Astrocyte of the hippocampus (primary cell): ENCODE measurements at places on chromosomes 1 and 21.

GRCh38 chr1:29124366-29125236 lies 898 bp upstream of the TMEM200B start:
- DNase-seq: peak; percentile 96

DNA sequence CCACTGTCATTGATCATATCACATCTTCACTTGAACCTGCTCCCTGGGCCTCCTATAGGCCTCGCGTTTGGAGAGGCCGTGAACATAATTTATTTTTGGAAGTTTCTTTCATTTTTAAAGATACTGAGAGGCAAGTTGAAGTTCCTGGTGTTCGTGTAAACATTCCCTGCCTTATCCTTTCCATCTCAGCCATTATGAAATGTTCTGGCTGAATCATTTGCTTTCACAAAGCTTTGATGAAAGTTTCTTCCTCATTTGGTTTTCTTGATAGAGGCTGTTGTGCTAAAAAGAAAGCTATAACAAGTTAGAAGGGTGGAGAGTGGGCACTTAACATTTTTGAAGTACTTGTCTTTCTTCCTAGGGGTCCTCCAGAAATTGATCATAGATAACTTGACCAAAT lies 15.5 kb downstream of the CAMTA1 start:
- no peak for DNase-seq

DNA sequence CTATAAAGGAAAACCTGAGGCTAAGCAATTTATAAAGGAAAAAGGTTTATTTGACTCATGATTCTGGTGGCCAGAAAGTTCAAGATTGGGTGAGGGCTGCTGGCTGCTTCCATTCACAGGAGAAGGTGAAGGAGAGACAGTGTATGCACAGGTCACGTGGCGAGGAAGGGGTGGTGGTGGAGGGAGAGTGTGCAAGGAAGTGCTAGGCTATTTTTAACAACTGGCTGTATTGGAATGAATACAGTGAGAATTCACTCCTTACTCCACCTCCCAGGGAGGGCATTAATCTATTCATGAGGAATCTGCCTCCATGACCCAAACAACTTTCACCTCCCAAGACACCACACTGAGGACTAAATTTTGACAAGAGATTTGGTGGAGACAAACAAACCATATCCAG lies 51.0 kb downstream of the SYDE2 start:
- DNase-seq: no peak

- DNase-seq: peak; percentile 56
These were observed 16.5 kb upstream of the PKP1 start for GRCh38 chr1:201266774-201267173.

GRCh38 chr1:193588311-193589082 lies 402.1 kb upstream of the B3GALT2 start:
- DNase-seq: peak; percentile 30

- DNase-seq: no peak
These were observed 70.5 kb upstream of the GADD45A start for GRCh38 chr1:67614511-67614934.

DNA sequence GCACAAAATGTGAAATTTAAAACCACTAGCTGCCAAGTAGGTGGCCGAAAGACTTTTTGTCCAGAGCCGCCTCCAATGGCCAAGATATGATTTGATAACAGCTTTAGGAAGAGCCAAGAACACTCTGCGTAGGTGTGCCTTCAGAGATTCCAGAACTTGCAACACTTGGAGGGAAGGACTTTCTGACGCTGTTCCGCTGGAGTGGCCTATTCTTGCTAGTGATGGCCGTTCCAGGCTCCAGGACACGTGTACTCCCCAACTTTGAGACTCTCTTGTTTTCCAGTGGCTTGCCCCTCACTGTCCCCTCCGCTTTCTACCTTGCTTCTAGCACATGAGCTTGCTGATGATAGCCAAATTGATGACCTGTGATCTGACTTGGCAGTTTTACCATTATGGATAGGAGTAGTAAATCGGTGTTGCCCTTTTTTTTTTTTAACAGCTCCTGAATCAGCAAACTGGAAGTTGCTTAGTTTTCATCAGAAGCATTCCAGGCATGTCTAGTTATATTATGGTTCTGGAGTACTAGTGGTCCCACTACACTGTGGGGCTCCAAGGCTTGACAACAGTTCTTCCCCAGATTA lies 1.0 kb downstream of the PRDX6 start:
- DNase-seq: peak; percentile 70

- DNase-seq: peak; percentile 61
These were observed 2.7 kb downstream of the GLIS1 start for GRCh38 chr1:53736290-53736689.

GRCh38 chr1:176789571-176790090 lies 326.7 kb downstream of the PAPPA2 start:
- DNase-seq: peak; percentile 77

GRCh38 chr1:23810818-23811540 lies 10.4 kb upstream of the GALE start:
- peak; percentile 51 for DNase-seq
